MG63 (cell line): ENCODE measurements at places on chromosomes 6 and 20.

DNA sequence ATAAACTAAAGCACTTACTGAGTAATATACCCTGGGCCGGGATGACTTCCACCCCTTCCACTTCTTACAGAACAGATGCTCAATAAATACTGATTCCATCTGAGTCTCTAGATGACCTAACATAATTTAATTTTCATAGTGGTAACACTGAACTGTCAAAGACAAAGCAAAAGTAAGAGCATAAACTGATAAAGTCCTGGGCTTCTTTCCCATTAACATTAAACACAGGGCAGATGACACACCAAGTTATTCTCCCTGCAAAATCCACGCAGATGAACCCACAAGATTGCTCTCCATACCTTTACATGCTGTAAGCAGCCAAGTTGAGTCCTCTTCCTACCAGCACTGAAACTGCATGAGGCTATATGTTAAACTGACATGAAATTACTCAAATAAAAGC is 27.1 kb downstream of the AGPAT4 start:
- no peak for DNase-seq

GRCh38 chr6:90468080-90468479 is 118.8 kb downstream of the MAP3K7 start:
- DNase-seq: peak; percentile 23

- no peak for DNase-seq
Observed at GRCh38 chr6:157984686-157985225, 3.1 kb downstream of the SYNJ2 start.

- peak; percentile 53 for DNase-seq
Observed at GRCh38 chr6:97440590-97441176, 157.7 kb upstream of the MMS22L start.

DNA sequence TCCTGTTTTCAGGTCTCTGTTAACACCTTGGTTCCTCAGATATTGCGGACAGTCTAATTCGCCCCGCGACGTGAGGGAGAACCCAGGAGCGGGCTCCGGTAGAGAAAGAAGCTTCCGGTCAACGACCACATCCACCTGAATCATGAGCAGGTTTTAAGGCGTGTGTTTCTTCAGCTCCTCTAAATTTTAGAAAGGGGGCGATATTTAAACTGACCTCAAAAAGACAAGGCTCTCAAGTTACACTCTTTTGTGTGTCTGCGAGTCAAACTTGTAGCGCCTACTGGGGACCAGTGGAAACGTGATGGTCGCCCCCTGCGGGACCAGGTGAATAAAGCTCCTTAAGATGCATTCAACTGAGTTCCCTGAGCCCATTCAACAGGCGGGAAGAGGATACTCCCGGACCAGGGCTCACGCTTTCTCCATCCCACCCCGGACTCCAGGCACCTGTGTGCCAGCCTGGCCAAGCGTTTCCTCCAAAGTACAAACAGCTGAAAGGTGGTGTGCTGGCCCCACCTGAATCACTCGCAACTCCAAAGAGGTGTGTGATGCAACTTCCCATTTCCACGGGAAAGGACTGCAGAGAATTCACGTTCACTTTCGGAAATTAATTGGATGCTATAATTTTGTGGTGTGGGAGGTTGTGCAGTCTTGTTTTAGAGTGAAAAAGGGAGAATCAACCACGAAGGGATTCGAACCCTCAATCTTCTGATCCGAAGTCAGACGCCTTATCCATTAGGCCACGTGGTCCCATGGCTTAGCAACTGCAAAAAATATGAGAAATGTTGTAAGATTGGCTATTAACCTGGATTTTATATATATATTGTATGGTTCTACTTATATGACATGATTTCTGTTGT is 17.0 kb downstream of the GPX5 start:
- peak; percentile 77 for DNase-seq

- DNase-seq: peak; percentile 12
Observed at GRCh38 chr20:42191140-42191860, 573.1 kb upstream of the CHD6 start.

GRCh38 chr6:17450832-17451231 is 57.4 kb downstream of the CAP2 start:
- DNase-seq: no peak

DNA sequence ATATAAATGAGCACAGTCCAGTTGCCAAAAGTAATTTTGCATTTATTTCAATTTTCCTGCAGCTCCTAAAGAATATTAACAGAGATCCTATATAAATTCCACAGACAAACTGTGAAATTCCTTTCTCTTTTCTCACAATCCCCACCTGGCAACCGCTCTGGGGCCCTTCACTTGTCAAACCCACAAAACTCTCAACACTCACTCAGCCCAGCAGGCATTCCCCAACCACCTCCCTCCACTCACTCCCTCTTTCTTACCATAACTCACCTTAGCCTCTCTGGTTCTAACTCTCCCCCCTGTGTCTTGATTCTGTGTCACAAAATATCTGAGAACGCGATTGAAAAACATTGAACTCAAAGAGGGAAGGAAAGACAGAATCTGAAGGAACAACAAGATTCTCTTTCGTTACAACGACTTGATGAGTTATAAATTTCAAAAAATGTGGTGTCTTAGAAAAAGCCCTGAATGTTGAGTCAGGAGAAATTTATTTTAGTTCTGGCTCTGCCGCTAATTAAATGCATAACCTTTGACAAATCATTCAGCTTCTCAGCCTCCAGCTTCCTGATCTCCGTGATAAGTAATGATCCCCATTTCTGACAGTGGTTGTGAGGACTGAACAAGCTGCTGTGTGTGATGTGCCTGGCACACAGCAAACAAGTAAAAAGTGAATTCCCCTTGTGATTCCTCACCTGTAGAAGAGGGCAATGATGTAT is 87.9 kb downstream of the UNC5CL start:
- DNase-seq: peak; percentile 76

- no peak for DNase-seq
Observed at GRCh38 chr6:105487040-105487790, 84.3 kb upstream of the PREP start.

- DNase-seq: peak; percentile 76
Observed at GRCh38 chr6:43221046-43221972, 8.0 kb downstream of the DNPH1 start.

DNA sequence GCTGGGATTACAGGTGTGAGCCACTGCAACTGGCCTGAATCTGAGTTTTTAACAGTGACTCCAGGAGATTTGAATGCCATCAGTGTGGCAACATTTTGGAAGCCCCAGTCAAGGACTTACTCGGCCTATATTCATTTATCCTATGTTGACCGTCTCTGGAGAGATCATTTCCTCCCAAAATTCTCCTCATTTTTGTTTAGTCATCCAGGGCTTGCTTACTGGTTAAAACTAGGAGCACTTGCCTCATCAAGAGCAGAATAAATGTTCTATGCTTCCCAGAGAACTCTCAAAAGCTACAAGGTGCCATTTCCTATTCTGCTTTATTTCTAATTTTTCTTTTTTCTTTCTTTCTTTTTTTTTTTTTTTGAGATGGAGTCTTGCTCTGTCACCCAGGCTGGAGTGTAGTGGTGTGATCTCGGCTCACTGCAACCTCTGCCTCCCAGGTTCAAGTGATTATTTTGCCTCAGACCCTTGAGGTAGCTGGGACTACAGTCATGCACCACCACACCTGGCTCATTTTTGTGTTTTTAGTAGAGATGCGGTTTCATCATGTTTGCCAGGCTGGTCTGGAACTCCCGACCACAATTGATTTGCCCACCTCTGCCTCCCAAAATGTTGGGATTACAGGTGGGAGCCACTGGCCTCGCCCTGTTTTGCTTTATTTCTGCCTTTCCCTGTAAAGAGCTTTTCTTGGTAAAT is 23.4 kb upstream of the TRIM27 start:
- DNase-seq: no peak

- DNase-seq: no peak
Observed at GRCh38 chr6:130520221-130520620, 154.4 kb downstream of the TMEM200A start.

- DNase-seq: no peak
Observed at GRCh38 chr6:10513544-10513943, 7.6 kb upstream of the GCNT2 start.

DNA sequence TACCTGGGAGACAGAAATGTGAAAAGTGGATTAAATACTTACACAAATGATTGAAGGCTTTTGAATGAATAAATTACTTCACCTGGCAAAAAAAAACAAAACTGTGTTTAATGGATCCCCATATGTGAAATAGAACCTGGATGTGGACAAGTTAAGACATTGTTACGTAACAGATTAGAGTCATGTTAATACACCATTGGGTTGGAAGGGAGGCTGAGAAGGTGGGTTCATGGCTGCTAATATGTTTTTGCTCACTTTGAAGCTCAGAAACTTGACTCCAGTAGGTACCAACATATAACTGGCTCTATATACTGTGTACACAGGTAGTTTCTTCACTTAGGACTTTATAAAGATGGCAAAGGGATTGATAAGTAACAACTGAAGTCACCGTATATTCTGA is 21.4 kb upstream of the TENT5A start:
- no peak for DNase-seq

DNA sequence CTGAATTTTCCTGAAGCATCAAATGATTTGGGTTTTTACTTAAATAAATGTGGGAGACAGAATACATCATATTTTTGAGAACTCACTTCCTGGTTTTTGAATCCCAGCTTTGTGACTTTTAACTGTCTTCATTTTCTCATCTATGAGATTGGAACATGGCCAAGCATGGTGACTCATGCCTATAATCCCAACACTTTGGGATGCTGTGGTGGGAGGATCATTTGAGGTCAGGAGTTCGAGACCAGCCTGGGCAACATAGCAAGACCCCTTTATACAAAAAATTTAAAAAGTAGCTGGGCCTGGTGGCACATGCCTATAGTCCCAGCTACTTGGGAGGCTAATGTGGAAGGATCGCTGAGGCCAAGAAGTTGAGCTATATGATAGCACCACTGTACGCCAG is 122.3 kb downstream of the QKI start:
- peak; percentile 16 for DNase-seq

GRCh38 chr6:108489699-108490098 is 71.0 kb upstream of the FOXO3 start:
- DNase-seq: no peak

GRCh38 chr6:14454473-14454775 is 336.9 kb downstream of the CD83 start:
- no peak for DNase-seq

- peak; percentile 87 for DNase-seq
Observed at GRCh38 chr6:4351520-4352321, 216.3 kb upstream of the ECI2 start.

DNA sequence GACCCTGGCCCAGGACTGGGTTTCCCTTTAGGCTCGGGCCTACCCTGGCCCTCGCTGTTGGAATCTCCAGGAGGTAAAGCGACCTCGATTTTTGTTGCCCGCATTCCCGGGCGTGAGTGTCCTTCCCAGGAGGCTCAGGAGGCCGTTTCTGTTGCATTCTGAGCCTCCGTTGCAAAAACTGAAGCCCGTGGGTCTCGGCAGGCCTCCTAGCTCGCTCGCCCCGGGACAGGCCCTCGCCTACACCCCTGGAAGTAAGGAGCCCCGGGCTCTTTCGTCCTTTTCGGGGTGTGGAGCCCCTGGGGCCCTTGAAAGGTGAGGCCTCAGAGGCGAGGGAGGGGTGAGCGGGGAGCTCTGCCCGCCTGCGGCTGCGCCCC is 2.3 kb downstream of the NR2E1 start:
- no peak for DNase-seq

GRCh38 chr6:51495096-51495495 is 592.3 kb downstream of the PKHD1 start:
- DNase-seq: no peak

GRCh38 chr6:104477569-104477968 is 382.1 kb downstream of the HACE1 start:
- no peak for DNase-seq
